ENCODE measurements at places on chromosomes 1 and 21. TPM values are rescaled to one million over a fixed set of nuclear protein-coding genes. Genes with fewer than 3 reads are reported as not detected.

The TAS1R1 gene
- total RNA-seq, result not detected

The ATAD3C gene
- 0.94 TPM for total RNA-seq

The LCE2B gene
- not detected for total RNA-seq

The EPHA2 gene
- total RNA-seq, result 7.3 TPM

The GUCA2A gene
- total RNA-seq, result not detected

The KIFAP3 gene
- 30.3 TPM for total RNA-seq

The CFAP57 gene
- not detected for total RNA-seq

The TCP10L gene
- 2.4 TPM for total RNA-seq

The MPL gene
- total RNA-seq, result 0.40 TPM

GRCh38 chr1:221779771-221780170 is 37.9 kb upstream of the DUSP10 start:
- no peak for DNase-seq

GRCh38 chr1:40039245-40039756 is 1.2 kb upstream of the CAP1 start:
- DNase-seq, result no peak

DNA sequence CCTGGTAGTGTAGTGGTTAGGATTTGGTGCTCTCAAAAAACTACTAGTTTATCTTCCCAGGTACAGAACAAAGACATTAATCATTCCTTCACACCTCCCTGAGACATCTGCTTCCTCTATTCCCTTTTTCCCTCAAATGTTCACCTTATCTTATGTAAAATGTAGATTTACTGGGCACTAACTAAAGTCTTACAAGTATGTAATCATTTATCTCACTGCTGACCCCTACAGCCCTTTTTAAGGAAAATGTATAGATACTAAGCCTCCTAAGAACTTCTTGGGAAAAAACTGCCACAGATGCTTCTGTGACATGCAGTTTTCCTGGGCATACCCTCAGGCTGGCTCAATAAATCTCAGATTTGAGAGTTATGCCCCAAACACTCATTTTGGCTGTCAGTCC is 50.8 kb upstream of the NEK7 start:
- DNase-seq, result no peak

DNA sequence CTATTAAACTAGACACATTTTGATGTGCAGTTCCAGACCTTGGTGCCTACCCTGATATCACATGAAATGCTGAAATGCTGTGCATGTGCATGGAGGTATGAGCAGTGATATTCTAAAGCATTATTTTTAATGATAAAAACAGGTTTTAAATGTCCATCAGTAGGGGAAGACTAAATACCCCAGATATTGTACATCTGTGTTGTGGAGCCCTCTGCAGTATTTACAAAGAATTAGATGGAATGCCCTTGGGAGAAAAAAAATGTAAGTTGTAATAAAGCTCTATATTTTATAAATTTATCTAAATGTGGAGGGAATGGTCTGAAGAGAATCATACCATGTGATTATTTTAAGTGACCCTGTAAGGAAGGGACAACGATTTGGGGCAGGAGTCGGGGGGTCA is 39.1 kb upstream of the IGSF5 start:
- no peak for DNase-seq

- DNase-seq, result no peak
Observed at GRCh38 chr1:30991862-30992606, 73.5 kb downstream of the PUM1 start.

DNA sequence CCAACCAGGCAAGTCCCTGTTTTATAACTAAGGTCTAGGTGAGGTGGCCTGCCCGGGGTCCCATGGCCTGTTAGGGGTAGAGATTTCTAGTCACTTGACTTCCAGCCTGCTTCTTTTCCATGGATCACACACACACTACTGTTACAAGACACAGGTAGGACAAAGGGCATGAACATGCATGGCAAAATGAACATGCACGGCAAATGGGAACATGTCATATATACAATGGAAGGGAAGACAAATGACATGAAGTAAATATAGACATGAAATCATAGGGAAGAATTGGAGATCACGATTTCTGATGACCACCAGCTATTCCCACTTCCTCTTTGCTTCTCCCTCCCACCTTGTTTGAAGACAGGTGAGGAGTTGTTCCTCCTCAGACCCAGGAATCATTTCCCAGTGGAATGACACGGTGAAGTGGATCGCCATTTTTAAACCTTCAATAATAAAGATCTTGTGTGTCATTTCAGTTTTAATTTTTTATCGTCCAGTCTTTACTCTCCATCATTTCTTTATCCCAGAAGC is 47.6 kb upstream of the ATF3 start:
- no peak for DNase-seq

GRCh38 chr1:60841116-60842046 is 241.0 kb upstream of the NFIA start:
- no peak for DNase-seq

GRCh38 chr1:104189207-104189606 is 439.5 kb downstream of the AMY1C start:
- no peak for DNase-seq

GRCh38 chr1:228555074-228555994 is 68.2 kb downstream of the RNF187 start:
- no peak for DNase-seq

DNA sequence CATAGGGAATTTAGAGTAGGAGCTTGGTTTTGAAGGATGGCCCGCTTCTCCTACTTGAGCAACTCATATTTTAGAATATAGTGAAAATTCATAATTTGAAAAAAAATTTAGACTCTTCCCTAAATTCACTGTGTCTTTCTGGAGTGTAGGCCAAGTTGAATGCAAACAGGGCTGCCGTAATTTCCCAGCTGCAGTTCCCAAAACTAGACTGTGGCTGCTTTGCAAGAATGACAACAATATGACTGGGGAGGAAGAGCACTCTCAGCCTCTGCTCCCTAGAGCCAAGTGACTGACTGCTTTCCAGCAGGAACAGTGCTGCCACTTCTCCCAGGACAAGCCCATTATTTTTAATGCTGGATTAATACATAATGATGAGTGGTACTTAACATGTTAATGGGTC is 209.0 kb downstream of the RHOU start:
- no peak for DNase-seq

- DNase-seq, result no peak
Observed at GRCh38 chr1:241638909-241639622, 1.1 kb downstream of the CHML start.

- no peak for DNase-seq
Observed at GRCh38 chr1:224287714-224288113, 42.3 kb downstream of the NVL start.

DNA sequence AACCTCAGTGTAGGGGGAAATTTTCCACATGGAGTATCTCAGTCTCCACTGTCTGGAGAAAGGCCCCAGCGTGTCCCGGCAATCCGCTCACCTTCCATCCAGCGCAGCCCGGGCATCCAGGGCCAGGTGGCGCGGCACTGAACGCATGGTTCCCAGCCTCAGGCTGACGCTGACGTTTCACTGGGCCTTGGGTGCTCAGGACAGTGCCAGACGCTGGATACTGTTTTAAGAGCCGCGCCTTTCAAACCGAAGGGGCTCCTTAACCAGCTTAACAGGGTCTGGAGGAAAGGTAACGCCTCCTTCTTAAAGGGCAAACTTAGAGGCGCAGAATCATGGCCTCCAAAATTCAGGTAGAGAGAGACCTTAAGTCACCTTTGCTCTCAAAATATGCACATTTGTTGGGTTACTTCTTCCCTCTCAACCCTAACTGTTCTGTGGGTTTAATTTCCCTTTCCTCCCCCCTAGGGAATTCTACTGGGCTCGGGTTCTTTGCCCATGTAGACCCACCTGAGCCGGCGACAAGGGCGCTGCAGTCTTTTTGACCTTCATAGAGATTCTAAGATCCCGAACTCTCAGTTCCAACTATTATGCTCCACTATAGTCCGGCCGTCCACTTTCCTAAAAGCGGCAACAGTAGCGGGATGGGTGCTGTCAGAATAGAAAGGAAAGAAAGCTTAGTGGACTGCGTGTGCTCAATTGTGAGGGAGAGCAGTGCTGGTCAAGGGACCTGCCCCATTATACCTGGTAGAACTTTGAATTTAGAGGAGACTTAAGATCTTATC is 3.5 kb upstream of the LHX9 start:
- DNase-seq, result no peak

DNA sequence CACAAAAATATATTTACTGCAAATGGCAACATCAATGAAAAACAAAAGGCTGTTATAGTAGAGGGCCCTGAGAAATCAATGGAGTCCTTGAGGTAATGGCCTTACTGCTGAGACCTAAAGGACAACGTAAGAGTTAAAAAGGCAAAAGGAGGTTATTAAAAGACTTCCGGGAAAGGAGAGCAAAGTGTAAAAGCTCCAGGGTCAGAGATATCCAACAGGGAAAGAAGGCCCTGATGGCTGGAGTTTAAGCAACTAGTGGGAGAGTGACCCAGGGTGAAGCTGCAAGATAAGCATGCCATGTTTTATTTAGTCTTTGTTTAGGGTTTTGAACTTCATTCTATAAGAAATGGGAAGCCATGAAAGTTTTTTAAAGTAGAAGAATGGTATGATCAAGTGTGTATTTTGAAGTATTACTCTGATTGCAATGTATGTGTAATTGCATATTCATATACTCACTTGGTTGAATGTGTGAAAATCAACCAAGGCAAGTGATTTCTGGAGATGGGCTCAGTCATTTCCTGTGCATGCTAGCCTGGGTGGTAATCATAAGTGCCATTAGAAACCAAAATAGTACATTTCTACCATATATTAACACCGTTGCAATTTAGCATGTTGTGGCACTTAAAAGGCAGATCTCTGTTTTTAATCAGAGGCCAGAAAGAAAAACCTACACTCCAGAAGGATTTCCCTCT is 5.3 kb upstream of the DPYD start:
- no peak for DNase-seq

DNA sequence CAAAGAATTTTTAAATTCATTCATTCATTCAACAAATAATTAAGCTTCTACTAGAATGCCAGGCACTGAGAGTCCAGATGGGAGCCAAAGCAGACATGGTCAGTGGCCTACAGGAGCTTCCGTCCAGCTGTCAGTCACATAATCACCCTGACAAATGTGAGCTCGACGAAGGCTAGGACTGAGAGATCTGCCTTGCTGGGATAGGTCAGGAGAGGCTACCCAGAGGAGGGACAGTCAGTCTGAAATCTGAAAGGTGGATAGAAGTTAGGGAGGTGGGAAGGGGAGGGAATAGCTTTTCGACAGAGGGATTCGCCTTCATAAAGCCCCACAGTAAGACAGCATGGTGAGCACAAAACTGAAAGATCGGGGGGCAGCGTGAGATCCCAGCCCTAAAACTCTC is 8.3 kb downstream of the EPHX1 start:
- DNase-seq, result no peak

DNA sequence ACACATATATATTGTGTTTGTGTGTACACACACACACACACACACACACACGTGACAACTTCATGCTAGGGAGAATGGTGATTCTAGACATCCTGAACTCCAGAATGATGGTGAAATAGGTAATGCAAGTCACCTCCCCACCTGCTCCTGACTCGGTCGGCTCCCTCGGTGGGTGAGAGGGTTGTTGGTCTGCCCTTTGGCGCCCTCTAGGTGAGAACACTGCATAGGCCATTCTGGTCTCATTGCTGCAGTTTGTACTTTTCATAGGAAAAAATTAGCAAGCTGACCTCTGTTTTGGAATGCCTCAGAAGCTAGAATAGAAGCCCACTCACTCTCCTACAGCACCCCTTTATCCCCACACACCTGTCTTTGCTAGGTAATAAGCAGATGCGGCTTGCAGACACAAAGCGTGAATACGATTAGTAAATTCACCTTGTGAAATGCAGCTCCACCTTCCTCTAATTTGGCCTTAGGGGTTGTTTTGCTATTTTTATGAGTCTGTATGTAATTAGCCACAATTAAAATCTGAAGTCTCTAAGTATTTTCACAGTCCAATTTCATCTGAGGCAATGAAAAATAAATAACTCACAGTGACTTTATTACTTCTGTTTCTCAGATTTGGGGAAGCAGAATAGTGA is 130.0 kb upstream of the KCNJ15 start:
- DNase-seq, result peak; percentile 48

DNA sequence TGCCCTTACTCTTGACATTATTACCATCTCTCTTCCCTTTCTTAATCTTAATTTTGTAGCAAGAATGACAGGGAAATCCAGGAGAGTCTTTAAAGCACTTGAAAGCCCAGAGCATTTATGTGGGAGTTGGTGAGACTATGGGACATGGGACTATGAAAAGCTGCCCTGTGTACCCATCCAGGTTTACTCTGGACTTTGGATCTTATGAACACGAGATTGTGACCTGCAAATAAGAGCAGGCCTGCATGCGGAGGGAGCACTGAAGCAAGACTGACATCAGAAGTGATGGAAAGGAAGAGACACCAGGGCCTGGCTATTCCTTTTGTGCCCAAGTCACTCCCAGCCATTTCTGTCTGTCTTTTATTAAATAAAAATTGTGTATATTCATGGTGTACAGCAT is 209.6 kb downstream of the NUF2 start:
- DNase-seq, result no peak

GRCh38 chr1:111110197-111110899 is 29.5 kb downstream of the DRAM2 start:
- DNase-seq, result no peak

Data from Right ventricle myocardium superior (tissue), 1 donor.